ENCODE measurements at places on chromosomes 11 and 22.

GRCh38 chr11:28983780-28984179, 875.6 kb downstream of the METTL15 start:
- no peak for DNase-seq

- DNase-seq = no peak
Observed at GRCh38 chr22:19681863-19682245, 32.4 kb upstream of the SEPTIN5 start.

GRCh38 chr11:96197801-96198701, 144.9 kb downstream of the MAML2 start:
- no peak for DNase-seq

DNA sequence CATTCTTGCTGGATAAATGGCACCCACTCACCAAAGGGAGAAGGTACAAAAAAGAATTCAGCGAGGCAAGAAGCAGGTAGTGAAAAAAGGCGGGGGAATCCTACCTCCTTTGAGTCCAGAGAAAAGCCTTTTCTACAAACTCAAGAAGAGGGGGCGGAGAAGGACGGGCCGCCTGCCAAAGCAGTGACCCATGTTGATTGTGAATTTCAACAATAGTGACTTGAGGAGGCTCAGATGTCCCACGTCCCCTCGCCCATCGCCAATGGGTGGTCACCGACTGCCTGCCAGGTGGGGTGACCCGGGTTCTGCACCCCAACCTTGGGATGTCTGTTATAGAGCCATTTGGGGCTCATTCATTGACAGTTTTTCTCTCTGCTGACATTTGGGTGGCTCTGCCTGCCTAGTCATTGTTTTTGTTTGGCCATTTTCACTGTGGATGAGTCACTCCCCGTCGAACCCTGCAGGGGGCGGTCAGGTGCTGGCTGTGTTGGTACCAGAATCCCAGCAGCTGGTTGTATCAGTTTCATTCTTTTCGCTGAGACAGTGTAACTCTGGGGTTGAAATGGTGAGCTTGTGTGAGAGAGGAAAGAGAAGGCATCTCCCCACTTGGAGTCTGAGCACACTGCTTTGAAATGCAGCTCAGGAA, 163.4 kb upstream of the NCAM1 start:
- no peak for DNase-seq

DNA sequence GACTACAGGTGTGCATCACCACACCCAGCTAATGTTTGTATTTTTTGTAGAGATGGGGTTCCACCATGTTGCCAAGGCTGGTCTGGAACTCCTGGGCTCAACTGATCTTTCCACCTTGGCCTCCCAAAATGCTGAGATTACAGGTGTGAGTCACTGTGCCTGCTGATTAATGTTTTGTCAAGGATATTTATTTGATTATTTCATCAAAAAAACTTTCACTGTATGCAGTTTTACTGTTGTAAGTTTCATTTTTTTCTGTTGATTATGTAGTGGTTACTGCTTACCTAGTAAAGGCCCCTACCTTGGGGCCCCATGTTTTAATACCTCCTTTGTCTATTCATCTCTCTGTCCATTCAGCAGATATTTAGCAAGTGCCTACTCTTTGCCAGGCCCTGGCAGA, 16.7 kb upstream of the FAM168A start:
- DNase-seq = no peak

GRCh38 chr11:131889760-131890581, 519.6 kb downstream of the NTM start:
- DNase-seq = no peak

DNA sequence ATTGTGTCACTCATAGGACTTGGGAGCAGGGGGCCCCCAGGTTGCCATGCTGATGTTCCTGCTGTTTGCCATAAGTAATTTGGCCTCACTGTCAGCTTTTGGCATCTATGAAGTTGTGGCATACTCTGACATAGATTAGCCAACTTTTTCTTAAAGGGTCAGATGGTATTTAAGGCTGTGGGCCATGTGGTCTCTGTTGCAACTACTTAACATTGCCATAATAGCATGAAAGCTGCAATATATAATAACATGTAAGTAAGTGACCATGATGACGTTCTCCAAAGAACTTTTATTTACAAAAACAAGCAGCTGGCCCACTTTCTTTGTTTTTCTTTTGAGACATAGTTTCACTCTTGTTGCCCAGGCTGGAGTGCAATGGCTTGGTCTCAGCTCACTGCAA, 2.2 kb upstream of the TMEM216 start:
- no peak for DNase-seq

DNA sequence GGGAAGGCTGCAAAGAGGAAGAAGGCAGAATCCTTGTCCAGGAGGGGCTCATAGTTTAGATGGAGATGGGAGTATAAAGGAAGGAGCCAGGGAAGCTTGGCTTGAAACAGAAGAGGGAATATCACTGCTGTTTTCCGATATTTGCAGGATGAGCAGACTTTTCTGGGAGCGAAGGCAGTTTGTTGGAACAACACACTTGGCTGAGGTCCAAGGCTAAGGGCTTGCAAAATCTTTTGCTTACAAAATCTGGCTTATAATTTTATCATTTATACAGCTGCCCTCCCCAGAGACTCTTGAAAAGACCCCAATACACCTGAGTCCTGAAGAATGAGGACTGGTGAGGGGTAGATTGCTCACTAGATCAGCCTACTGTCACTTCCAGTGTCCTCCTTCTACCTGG, 174.8 kb downstream of the NELL1 start:
- no peak for DNase-seq

- DNase-seq = no peak
Observed at GRCh38 chr11:15801126-15801525, 555.2 kb downstream of the SOX6 start.

DNA sequence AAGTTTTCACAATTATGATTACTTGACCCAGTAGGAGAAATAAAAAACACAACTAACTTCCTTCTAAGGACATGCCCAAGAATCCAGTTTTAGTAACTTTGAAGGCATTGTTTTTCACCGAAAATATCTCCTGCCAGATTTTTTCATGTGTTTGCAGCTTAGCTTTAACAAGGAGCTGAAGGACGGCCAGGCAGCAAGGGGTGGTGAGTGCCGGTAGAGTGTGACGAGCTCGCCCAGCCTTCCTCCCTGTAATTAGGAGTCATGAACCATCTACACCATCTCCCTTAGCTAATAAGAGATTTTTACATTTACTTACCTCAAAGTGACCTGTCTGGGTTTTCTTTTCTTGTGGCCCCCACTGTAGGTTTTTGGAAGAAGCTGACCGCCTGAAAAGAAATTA, 72.0 kb downstream of the BMAL1 start:
- no peak for DNase-seq

- no peak for DNase-seq
Observed at GRCh38 chr11:30328681-30329080, 5.8 kb downstream of the ARL14EP start.

GRCh38 chr11:5288108-5288905, 13.4 kb downstream of the OR51B4 start:
- no peak for DNase-seq

GRCh38 chr22:20584872-20585638, 77.6 kb downstream of the MED15 start:
- DNase-seq = no peak

DNA sequence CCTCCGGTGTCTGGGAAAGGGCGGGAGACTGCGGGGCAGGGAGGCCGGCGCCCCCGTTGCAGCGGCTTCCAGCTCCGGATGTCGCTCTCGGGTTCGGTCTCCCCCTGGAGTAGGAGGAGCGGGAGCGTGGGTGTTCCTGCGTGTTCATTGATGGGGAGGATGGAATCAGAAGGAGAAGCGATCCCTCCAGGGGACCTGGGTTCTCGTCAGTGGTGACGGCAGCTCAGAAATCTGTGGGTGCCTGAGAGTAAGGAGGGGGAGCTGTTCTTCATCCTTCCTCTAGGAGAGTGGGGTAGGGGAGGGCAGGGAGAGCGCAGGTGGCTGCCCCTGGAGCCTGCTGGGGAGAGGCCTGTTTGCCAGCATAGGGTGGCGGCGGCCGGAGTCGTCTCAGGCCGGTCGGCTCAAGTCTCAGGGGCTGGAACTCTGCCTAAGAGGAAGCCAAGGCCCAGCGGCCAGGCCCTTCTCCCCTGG, 1.1 kb downstream of the UBASH3B start:
- DNase-seq = no peak

GRCh38 chr11:93736129-93736528, 5.2 kb downstream of the TAF1D start:
- no peak for DNase-seq

DNA sequence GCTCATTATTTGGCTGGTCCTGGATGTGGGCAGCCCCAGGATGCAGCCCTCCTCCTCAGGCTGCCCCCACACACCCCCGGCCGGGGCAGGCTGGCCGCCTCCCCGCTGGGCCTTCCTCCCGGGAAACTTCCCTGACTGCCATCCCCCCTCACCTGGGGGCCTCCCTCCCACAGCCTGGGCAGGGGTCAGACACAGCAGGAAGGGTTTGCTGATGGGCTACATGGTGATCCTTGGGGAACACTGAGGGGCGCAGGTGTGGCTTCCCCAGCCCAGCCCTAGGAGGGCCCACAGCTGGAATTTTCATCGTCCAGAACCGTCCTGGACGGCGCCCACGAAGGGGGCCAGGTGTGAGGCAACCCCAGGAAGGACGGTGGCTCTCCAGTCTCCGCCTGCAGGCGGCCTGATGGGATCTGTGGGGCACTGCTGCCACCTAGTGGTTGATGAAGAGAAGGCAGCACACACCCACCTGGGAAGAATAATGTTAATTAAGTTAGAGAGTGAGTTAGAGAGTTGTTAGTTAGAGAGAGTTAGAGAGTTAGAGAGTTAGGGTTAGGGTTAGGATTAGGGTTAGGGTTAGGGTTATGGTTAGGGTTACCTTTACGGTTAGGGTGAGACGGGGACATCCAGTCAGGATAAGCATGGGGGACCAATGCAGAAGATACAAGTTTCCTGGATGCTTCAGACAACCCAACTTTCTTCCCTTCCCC, 75.9 kb upstream of the PRR5 start:
- peak; percentile 48 for DNase-seq

DNA sequence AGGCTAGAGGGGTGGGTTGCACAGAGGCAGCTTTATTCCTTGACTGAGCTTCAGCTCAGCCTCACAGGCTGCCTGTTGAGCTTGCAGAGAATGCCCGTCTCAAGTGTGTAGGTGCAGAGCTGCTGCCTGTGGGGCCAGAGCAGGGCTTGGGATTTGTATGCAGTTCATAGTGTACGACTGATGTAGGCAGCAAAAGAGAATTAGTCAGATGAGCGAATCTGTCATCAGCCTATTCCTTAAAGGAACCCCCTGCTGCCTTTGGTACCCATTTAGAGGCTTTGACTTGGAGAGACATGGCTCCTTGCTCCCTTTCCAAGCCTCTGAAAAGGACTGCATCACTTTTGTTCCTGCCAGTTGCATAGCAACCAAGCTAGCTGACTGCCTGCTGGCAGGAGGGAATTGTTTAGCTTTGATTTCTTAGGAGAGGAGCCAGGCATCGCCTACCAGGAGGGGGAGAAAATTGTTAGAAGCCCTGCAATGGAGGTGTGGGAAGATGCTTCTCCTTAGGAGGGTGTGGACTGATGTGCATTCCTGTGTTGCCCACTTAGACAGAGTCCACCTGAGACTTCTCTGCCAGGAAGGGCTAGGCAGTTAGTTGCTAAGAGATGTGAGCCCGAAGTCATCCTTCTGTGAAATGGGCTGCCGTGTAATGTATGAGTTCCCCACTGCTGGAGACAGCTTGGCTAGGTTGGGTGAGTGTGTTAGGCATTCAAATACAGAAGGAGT, 10.9 kb downstream of the ACO2 start:
- no peak for DNase-seq

GRCh38 chr11:69493931-69494821, 12.7 kb downstream of the LINC01488 start:
- no peak for DNase-seq

- DNase-seq = no peak
Observed at GRCh38 chr11:90318651-90319050, 95.8 kb upstream of the CHORDC1 start.
